CD8-positive, alpha-beta memory T cell (primary cell): ENCODE measurements at places on chromosomes 1 and 21. TPM values are rescaled to one million over a fixed set of nuclear protein-coding genes. Genes with fewer than 3 reads are reported as not detected.
A peak's percentile ranks its signal among the peaks of the same experiment; 100 is the strongest.

PRAMEF6 gene
- not detected for total RNA-seq

RNU1-3 gene
- 1,300 TPM for total RNA-seq

GRCh38 chr1:226125831-226126230 is 60.7 kb downstream of the ACBD3 start:
- no peak for DNase-seq

C1orf141 gene
- not detected for total RNA-seq

GRCh38 chr1:31306278-31306677 is 9.4 kb downstream of the ZCCHC17 start:
- DNase-seq = no peak

- no peak for DNase-seq
Observed at GRCh38 chr1:200694738-200695137, 25.0 kb upstream of the DDX59 start.

DNA sequence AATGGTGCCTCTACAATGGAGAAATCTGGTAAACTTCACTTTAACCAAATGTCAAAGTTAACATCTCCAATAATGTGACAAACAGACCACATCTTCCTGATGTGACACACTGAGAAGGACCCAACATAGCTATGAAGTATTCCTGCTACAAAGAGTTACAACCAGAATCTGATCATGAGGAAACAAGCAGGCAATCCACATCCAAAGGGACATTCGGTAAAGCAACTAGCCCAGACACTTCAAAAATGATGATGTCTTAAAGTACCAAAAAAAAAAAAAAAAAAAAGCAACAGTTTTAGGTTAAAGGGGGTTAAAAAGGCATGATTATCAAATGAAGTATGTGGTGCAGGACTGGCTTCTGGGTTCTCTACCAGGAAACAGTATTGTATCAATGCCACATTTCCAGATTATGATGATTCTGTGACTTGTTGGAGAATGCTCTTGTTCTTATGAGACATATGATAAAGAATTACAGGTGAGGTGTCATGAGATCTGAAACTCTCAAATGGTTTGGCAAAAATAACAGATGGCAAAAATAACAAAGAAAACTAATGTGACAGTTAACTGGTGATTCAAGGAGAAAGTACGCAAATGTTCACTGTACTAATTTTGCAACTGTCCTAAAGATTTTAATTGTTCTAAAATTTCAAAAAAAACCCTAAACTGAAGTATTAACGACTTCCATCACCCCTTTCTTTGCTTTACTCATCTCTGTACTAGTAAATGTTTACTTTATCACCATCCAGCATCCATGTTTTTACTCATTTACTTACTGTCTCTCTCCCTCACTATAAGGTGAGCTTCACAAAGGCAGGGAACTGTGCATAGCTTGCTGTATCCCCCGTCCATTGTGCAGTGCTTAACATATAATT is 2.8 kb downstream of the CD58 start:
- DNase-seq = no peak

DNA sequence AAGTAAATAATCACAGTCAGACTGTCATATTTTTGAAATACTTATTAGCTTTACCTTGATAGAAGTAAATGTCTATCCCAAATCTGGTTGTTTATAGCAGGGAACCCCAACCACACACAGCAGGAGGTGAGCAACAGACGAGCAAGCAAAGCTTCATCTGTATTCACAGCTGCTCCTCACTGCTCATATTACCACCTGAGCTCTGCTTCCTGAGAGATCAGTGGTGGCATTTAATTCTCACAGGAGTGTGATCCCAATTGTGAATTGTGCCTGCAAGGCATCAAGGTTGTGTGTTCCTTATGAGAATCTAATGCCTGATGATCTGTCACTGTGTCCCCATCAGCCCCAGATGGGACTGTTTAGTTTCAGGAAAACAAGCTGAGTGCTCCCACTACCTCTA is 104.3 kb downstream of the GPATCH2 start:
- no peak for DNase-seq

GRCh38 chr1:118209648-118210047 is 24.6 kb upstream of the SPAG17 start:
- no peak for DNase-seq

GRCh38 chr1:97903626-97904025 is 17.2 kb downstream of the DPYD start:
- no peak for DNase-seq

DNA sequence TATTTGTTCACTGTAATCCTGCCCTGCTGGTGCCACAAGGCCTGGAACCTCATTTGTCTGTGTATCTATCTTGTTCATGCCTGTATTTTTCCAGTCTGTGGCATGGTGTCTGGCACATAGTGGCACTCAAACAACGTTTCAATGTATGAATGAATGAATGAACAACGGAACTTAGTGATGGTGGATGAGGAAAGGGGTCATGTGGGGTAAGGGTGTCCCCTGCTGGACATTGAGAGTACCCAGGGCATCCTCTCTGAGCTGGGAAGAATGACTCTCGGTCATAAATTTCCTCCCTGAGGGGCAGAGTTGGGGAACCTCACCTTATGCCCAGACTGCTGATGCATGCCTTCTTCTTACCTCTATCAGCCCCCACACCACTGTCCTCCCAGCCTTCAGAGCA is 18.9 kb upstream of the ZNF683 start:
- DNase-seq = peak; percentile 73

DNA sequence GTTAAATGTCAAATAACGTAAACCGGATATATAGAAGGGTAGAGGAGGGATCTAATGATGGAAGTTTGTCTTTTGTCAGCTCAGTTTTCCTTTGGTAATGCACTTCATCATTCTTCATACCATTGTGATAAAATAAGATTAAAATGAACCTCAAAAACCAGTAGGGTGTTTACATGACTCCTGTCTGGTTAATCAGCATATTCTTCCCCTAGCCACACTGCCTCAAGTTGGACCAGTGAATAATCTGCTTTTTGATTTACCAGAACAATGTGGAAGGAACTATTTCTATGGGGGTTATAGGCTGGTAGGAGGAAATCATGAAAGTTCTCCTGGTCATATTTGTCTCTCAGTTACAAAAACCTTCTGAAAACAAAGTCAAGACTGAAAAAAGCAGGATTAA is 634.7 kb downstream of the NCAM2 start:
- DNase-seq = no peak

S100B gene
- total RNA-seq = 0.91 TPM

DNA sequence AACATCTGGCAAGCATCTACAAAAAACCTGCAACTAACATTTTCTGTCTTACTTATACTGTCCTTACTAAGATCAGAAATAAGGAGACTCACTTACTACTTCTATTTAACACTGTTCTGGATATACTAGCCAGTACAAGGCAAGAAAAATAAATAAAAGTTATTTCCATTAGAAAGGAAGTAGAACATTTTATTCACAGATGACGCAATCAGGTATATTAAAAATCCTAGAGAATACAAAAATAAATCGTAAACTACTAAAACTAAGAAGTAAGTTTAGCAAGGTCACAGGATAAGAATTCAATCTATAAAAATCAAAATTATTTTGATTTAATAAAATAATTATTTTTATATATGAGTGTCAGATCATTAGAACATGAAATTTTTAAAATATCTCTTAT is 264.6 kb downstream of the BARHL2 start:
- DNase-seq = no peak

DNA sequence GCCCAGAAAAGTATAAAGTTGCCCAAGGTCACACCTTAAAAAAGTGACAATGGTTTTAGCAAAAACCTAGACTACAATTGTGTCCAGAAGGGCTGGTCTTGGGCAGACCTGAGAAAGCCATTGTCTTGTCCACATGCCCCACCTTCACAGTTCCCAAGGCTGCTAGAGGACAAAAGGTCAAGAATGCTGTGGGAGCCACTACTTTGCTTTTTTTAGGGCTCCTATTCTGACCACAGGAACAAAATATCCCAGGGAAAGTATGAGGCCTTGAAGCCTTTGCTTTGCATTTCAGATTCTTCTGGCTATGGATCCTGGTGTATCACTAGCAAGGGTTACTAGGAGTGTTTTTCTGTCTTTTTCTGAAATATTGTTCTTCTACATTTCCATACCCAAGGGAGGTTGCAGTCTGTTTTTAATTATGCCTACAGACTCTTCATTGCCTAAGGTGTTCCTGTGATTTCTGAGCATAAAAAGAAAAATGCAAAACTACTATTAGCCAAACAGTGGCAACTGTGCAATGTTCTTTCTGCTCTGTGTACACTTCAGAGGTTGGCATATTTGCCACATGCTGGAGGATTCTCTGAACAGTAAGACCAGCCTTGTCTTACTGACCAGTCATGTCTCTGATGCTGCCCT is 10.7 kb downstream of the C1orf162 start:
- DNase-seq = no peak

GRCh38 chr1:226360106-226360746 is 47.7 kb downstream of the PARP1 start:
- DNase-seq = no peak

DNA sequence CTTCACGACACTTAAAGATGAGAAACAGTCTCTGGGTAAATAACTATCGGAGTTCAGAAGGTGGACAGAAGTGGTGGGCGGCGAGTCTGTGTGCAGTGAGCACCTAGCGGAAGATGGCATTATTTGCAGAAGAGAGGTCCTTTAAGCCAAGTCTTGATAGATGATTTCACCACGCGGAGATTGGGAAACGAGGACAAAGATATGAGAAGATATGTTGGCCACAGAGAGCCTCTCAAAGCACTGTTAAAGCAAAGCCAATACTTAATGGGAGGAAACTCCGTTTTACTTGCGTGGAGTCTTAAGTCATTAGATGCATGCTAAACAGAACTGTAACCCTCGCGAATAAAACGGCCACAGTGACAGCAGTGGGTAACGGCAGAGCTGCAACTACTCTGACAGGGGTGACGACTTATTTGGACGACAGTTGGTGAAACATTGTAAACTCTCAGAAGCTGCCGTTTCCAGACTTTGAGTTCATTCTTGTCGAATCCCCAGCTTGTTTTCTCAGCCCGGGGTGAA is 577 bp upstream of the CEP350 start:
- DNase-seq = peak; percentile 15

- DNase-seq = no peak
Observed at GRCh38 chr1:204503122-204503912, 8.7 kb upstream of the PIK3C2B start.

WDR64 gene
- total RNA-seq = not detected

GRCh38 chr21:42287193-42288083 is 27.8 kb downstream of the TFF3 start:
- no peak for DNase-seq

DNA sequence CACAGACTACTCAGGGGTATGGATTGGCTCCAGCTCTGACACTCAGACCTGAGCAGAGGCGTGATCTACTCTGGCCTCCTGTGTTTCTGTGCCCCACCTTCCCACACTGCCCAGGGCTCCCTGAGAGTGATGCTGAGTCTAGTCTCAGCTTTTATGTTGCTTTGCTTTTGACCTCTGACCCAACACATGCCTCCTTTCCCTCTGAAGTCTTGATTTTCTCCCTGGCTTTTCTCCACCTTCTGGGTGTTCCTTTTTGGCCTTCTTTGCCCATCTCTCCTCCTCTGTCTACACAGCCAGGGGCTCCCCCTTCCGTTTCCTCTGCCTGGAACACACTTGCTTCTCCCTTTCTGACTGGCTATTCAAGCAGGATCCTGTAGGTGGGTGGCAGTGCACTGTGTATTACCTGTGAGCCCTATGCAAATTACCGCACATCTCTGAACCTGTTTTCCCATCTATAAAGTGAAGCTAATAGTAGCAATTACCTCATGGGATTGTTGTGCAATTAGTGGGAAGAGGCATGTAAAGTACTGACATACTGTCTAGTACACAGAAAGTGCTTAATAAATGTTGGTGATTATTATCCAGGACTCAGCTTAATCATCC is 13.7 kb upstream of the MEX3A start:
- no peak for DNase-seq

- DNase-seq = no peak
Observed at GRCh38 chr1:78168306-78168705, 122.5 kb downstream of the GIPC2 start.

- no peak for DNase-seq
Observed at GRCh38 chr1:109990302-109990653, 5.7 kb downstream of the AHCYL1 start.

COG2 gene
- 45.0 TPM for total RNA-seq

DNA sequence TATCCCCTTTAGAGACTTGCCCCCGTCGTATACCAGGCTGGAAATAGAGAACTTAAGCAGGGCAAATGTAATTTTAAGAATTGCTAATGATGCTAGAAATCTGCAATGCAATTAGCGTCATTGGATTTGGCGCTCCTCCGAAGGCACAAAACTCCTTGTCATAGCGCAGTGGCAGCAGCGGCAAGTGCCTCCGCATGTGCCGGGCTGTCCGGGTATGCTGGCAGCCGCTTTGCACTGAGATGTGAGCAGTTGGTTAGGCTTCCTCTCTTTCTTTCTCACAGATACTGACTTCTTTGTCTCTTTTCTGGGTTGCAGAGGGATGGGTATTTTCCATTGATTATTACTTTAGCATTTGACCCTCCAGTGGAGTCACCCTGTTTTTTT is 193.4 kb upstream of the LMO4 start:
- DNase-seq = no peak

GRCh38 chr1:245654460-245655050 is 499.8 kb downstream of the KIF26B start:
- no peak for DNase-seq

DNA sequence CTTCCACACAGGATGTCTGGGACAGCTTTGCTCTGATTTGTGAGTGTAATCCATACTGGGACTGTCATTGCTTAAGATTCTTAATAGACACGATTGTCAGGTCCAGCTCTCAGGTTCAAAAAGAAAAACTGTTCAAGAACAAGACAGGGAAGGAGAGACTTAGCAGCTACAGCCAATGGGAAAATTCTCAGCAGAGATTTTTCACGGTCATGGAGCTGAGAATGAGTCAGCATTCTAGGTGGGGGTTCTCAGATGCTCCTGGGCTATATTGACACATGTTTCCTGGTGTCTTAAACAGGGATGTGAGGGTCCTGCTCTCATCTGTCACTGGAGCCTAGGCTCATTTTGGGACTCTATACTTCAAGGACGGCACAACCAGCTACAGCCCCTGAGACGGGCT is 318.3 kb downstream of the RRAGC start:
- no peak for DNase-seq

SYPL2 gene
- total RNA-seq = 0.07 TPM

CRYBG2 gene
- total RNA-seq = 1.3 TPM

LCE2B gene
- total RNA-seq = not detected

DNA sequence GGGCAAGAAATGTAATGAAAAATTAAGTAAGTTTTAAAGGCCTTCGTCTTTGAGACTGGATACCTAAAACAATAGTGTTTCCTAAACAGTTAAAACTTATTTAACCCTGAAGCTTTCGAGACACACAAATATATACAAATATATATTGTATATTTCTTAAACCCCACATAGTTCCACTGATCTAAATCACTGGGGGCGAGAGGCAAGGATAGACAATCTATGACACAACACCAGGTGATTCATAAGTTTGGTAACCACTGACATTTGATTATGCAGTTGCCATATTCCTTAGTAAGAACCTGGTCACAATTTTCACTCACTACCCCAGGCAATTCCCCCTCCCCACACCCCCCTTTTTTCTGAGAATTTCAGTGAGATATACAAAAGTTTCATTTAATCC is 55.3 kb upstream of the BOLA1 start:
- DNase-seq = no peak

- no peak for DNase-seq
Observed at GRCh38 chr1:215887627-215888026, 320.5 kb downstream of the KCTD3 start.

- DNase-seq = no peak
Observed at GRCh38 chr1:46595127-46595526, 8.9 kb downstream of the MKNK1 start.

CHRNB2 gene
- total RNA-seq = not detected

CFHR5 gene
- total RNA-seq = not detected

GRCh38 chr1:87684194-87684593 is 355.5 kb downstream of the LMO4 start:
- no peak for DNase-seq
